T-cell (primary cell): ENCODE measurements at places on chromosomes 4 and X. TPM values are rescaled to one million over a fixed set of nuclear protein-coding genes. Genes with fewer than 3 reads are reported as not detected.

DNA sequence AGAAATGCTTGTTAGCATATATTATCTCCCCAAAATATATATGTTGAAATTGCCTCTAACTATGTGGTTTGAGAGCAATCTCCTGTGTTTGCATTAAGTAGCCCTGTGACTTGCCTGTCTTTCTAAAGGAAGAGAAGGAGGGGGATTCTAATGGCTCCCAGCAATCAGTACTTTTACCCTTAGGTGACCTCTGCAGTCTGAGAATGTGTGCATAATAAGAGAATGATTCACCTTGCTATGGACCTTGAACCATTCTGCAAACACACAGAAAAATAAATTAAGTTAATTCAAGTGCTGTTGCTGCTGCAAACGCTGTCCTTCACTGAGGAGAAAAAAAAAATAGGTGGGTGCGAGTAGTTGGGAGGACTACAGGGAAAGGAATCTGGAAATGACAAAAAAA is 322.2 kb downstream of the IQCM start:
- no peaks in the 10 kb centered on the region for H3K27me3 ChIP-seq
- H3K27ac ChIP-seq = no peak overlapping the region
- no peaks in the 10 kb centered on the region for H3K4me1 ChIP-seq
- H3K4me3 ChIP-seq = no peak overlapping the region

GRCh38 chr4:8041868-8042267 is 102.2 kb upstream of the AFAP1 start:
- no peak for DNase-seq
- H3K27me3 ChIP-seq = no peaks in the 10 kb centered on the region
- no peak overlapping the region for H3K4me3 ChIP-seq
- H3K4me1 ChIP-seq = no peaks in the 10 kb centered on the region

GRCh38 chr4:42643685-42644084 is 13.2 kb downstream of the ATP8A1 start:
- no peak overlapping the region for H3K4me3 ChIP-seq
- H3K27ac ChIP-seq = peak overlapping the region; percentile 14
- DNase-seq = no peak
- no peaks in the 10 kb centered on the region for H3K36me3 ChIP-seq
- peaks cover 19% of the 10 kb centered on the region for H3K4me1 ChIP-seq
- H3K27me3 ChIP-seq = no peaks in the 10 kb centered on the region

DNA sequence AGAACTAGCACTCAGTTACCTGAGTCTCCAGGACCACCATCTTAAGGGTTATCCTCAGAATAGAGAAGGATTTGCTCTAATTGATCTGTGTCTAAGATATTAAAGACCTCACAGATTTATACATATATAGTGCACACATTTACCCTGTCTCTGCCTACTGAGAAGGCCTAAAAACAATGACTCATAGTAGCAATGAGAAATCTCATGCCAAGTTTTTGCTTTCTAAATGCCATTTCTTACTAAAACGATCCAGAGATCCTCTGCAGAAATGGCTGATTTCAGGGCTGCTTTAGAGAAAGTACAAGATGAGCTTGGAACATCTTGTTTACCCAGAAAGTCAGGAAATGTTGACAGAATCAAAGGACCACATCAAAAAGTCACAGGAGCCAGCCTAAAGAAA is 79.1 kb upstream of the INPP4B start:
- H3K4me1 ChIP-seq = no peaks in the 10 kb centered on the region
- H3K36me3 ChIP-seq = no peaks in the 10 kb centered on the region
- H3K27ac ChIP-seq = no peak overlapping the region
- H3K27me3 ChIP-seq = no peaks in the 10 kb centered on the region
- no peak overlapping the region for H3K4me3 ChIP-seq

DNA sequence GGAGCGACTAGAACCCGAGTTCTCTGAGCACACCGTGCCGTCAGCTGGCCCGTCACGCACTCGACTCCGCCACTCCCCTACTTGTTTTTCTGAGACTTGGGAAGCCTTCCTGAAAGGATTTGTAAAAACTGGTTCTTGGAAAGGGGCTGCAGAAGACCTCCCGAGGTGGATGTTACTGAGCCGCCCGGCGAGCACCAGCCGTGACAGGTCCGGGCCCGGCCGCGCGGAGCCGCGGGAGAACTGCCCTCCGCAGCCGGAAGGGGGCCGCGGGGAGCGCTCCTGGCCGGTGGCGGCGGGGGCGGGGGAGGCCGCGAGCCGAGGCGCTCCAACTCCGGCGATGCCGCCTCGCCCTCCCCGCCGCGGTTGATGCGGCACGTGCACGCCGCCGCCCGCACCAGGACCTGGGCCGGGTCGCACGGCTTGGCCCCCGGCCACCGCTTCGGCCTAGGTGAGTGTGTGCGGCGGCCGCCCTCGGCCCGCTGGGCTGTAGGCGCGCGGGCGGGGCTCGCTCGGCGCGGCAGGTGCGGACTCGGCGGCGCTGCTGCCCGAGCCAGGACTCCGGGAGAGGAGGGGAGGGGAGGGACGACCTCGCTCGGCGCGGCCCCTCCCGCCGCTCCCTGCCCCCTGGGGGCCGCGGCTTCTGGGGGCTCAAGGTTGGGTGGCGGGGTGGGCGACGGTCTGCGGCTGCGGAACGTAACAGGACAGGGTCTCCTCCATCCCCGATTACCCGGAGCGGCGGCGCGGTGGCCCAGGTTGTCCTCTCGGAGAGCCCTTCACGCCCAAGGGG is 1.7 kb downstream of the SPRY1 start:
- DNase-seq = peak; percentile 50
- no peaks in the 10 kb centered on the region for H3K36me3 ChIP-seq
- no peak overlapping the region for H3K27ac ChIP-seq
- H3K4me1 ChIP-seq = peaks cover 6% of the 10 kb centered on the region

- H3K4me1 ChIP-seq = no peaks in the 10 kb centered on the region
- H3K36me3 ChIP-seq = no peaks in the 10 kb centered on the region
- H3K27me3 ChIP-seq = no peaks in the 10 kb centered on the region
- no peak overlapping the region for H3K27ac ChIP-seq
- DNase-seq = no peak
Observed at GRCh38 chrX:11532291-11533078, 133.2 kb downstream of the ARHGAP6 start.

DNA sequence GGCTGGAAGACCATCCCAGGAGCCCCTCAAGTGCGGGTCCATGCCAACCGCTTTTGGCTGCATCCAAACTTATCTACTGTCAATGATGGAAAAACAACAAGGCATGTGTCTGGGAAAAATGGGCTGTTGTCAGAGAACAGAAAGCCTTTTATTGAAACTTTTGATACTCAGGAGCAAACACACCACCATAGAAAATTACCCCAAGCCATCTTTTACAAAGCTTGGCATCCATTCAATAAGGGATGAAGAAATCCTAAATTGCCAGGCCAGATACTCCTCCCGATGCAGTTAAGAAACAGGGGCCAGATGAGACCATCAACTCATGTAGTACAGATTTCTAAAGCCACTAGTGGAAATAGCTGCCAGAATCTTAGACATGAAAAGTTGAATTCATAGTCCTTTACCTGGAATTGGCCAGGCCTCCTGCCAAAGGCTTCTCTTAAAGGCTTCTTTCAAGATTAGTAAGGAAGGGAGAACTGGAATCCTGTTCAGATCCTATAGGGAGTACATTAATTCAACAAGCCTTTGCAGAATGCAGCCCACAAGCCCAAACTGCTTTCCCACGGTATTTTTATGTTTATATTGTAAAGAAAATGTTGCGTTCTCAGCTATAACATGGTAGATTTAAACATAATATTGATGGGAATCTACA is 145.4 kb upstream of the MAP3K15 start:
- no peak overlapping the region for H3K4me3 ChIP-seq
- no peaks in the 10 kb centered on the region for H3K36me3 ChIP-seq
- no peaks in the 10 kb centered on the region for H3K27me3 ChIP-seq
- no peak for DNase-seq
- H3K4me1 ChIP-seq = no peaks in the 10 kb centered on the region
- no peak overlapping the region for H3K27ac ChIP-seq

DNA sequence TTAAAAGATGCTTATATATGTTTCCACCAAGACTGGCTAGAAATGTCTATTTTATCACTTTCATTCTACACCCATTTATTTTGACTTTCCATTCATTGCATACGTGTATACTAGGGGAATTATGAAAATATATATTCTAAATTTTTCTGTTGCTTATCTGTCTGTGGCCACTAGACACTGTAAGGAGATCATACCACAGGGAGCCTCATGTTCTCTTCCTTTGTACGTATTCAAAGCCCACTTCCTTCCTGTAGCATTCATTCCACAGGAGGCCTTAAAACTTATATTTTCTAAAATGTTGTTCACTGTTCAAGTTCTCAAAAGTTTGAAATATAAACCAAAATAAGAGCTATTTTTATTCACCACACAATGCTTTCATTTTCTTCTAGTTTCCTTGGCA is 1848.9 kb upstream of the TENM3 start:
- H3K36me3 ChIP-seq = no peaks in the 10 kb centered on the region
- H3K27ac ChIP-seq = no peak overlapping the region
- H3K27me3 ChIP-seq = no peaks in the 10 kb centered on the region
- no peaks in the 10 kb centered on the region for H3K4me1 ChIP-seq
- DNase-seq = no peak

DNA sequence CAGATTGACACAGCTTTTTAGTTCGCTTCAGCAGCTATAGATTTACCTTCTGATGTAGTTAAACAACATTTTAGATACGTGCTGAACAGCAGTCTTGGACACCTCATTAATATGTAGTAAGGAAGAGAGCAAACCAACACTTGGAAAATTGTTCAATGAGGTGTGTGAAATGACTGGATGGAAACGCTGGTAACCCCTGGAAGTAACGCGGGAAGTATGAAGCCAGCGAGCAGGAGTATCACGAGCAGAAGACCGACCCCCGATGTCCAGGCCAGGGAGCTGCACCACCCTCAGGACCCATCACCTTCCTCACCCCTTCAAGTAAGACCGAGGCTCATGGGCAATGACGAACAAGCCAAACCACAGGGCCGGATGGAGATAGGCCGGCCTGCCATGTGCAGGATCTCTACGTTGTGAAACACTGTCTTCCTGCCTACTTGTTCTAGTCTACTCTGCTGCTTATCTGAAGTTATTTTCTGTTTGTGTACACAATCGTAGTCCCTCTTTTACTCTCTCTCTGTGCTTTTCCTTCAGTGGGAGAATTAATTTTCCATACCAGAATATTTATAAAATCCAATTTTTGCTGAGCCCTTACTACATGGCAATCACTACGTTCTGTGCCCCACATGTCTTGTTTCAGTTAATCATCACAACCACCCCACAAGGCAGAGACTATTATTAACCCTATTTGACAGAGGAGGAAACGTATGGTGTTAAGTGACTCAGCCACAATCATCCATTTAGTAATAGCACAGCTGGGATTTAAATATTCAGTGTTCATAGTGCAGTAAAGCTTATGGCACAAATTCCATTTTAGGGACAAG is 221.7 kb downstream of the APBB2 start:
- no peaks in the 10 kb centered on the region for H3K4me1 ChIP-seq
- no peak overlapping the region for H3K27ac ChIP-seq
- peaks cover 4% of the 10 kb centered on the region for H3K27me3 ChIP-seq
- H3K36me3 ChIP-seq = no peaks in the 10 kb centered on the region

Gene SLC26A1
- 0.16 TPM for total RNA-seq

Gene CDX4
- total RNA-seq = not detected

GRCh38 chrX:120380699-120381098 is 18.8 kb downstream of the ATP1B4 start:
- no peaks in the 10 kb centered on the region for H3K27me3 ChIP-seq
- peak; percentile 4 for DNase-seq
- H3K4me1 ChIP-seq = no peaks in the 10 kb centered on the region

DNA sequence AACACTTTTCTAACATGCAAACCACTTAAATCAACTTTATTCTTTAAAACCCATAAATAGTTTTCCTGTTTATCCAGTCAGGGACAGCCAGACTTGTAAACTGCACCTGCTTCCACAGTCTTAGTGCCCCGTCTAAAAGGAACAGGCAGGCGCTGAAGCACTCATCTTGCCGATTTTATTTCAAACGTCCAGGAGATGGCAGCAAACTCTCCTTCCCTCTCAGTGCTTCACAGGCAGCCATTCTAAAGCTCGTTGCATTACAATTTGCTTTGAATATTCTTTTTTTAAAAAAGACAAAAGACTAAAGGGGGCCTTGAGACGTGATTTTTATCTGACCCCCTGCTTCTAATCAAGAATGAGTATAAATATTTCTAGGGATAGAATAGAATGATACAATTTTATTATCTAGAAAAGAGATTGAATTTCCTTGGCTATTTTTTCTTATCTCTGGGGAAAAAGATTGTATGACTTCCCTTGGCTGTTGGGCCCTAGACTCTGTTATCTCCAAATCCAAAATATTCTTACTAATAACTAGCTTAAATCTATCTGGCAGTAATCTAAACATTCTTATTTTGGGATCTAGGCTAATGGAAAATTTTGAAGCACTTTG is 93.6 kb upstream of the MYOZ2 start:
- H3K4me1 ChIP-seq = no peaks in the 10 kb centered on the region
- H3K4me3 ChIP-seq = no peak overlapping the region
- H3K36me3 ChIP-seq = no peaks in the 10 kb centered on the region
- no peak overlapping the region for H3K27ac ChIP-seq
- no peaks in the 10 kb centered on the region for H3K27me3 ChIP-seq

- H3K4me1 ChIP-seq = no peaks in the 10 kb centered on the region
- no peak overlapping the region for H3K27ac ChIP-seq
- no peak overlapping the region for H3K4me3 ChIP-seq
- no peaks in the 10 kb centered on the region for H3K36me3 ChIP-seq
Observed at GRCh38 chr4:95023110-95023509, 265.4 kb downstream of the BMPR1B start.

GRCh38 chrX:74536832-74537371 is 77.5 kb downstream of the RLIM start:
- no peak for DNase-seq
- H3K27ac ChIP-seq = no peak overlapping the region
- H3K4me3 ChIP-seq = peak overlapping the region; percentile 77
- no peaks in the 10 kb centered on the region for H3K27me3 ChIP-seq
- no peaks in the 10 kb centered on the region for H3K4me1 ChIP-seq

DNA sequence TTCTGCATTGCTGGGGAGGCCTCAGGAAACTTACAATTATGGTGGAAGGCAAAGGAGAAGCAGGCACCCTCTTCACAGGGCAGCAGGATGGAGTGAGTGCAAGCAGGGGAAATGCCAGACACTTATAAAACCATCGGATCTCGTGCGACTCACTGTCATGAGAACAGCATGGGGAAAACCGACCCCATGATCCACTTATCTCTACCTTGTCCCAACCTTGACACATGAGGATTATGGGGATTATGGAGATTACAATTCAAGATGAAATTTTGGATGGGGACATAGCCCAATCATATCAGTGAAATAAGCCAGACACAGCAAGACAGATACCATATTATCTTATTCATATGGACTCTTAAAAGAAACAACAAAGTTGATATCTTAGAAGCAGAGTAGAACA is 134.9 kb downstream of the C4orf33 start:
- DNase-seq = no peak
- no peak overlapping the region for H3K4me3 ChIP-seq
- H3K36me3 ChIP-seq = no peaks in the 10 kb centered on the region

DNA sequence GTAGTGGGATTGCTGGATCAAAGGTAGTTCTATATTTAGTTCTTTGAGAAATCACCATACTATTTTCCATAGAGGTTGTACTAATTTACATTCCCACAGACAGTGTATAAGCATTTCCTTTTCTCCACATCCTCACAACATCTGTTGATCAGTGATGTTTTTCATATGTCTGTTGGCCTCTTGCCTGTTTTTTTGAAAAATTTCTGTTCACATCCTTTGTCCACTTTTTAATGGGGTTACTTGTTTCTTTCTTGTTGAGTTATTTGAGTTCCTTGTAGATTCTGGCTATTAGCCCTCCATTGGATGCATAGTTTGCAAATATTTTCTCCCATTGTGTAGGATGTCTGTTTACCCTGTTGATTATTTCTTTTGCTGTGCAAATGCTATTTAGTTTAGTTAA is 72.6 kb downstream of the STOX2 start:
- no peak for DNase-seq
- no peak overlapping the region for H3K4me3 ChIP-seq
- H3K36me3 ChIP-seq = no peaks in the 10 kb centered on the region
- no peak overlapping the region for H3K27ac ChIP-seq
- H3K27me3 ChIP-seq = no peaks in the 10 kb centered on the region
- H3K4me1 ChIP-seq = no peaks in the 10 kb centered on the region
